ENCODE measurements at places on chromosomes 2 and 18.

DNA sequence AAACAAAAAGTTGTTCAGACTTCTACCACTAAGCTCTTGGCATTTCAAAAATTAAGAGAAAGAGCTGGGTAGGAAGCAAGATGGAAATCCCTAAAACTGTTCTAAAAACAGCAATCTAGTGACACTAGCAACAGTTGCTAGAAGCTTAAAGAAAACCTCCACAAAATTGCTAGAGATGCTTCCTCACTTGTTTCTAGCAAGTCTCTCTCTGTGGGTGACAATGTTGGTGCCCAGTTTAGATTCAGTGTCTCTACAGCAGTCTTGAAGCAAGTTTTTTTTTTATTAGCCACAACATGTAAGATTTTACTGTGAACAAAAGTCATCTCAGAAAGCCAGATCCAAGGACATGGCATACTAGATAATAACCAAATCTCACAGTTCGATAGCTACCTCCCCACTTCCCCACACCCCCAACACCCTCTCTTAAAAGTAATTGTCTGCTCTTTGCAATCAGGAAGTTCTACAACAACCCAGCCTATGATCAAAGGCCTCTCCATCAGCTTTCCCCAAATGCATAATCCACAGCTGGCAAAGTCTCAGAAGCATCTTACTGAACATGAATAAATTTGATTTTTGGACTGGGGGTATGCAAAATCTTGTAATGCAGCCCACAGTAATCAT lies 70.0 kb downstream of the ANKRD44 start:
- no peak for DNase-seq

- no peak for DNase-seq
Measured at GRCh38 chr18:811182-811891, 705 bp downstream of the YES1 start.

GRCh38 chr2:53670331-53670730 lies 97.3 kb upstream of the CHAC2 start:
- DNase-seq = no peak

DNA sequence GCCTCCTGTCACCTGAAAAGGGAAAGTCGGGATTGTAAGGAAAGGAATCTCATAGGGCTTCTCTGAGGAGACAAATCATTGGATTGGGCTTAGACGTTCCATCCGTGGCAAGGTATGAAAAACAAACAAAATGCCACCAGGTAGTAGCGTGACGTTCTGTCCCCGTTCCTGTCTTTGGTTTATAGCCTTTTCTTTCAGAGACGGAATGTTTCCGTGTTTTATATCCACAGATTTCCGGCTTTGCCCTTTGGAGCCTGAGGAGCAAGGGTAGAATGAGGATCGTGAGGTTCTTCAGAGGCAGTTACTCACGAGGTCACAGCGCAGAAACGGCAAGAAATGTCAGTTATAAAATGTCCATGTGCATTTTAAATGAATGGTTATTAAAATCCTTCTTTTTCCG lies 118.3 kb downstream of the TMEM18 start:
- no peak for DNase-seq

GRCh38 chr2:169704160-169704708 lies 10.0 kb downstream of the PHOSPHO2 start:
- no peak for DNase-seq

DNA sequence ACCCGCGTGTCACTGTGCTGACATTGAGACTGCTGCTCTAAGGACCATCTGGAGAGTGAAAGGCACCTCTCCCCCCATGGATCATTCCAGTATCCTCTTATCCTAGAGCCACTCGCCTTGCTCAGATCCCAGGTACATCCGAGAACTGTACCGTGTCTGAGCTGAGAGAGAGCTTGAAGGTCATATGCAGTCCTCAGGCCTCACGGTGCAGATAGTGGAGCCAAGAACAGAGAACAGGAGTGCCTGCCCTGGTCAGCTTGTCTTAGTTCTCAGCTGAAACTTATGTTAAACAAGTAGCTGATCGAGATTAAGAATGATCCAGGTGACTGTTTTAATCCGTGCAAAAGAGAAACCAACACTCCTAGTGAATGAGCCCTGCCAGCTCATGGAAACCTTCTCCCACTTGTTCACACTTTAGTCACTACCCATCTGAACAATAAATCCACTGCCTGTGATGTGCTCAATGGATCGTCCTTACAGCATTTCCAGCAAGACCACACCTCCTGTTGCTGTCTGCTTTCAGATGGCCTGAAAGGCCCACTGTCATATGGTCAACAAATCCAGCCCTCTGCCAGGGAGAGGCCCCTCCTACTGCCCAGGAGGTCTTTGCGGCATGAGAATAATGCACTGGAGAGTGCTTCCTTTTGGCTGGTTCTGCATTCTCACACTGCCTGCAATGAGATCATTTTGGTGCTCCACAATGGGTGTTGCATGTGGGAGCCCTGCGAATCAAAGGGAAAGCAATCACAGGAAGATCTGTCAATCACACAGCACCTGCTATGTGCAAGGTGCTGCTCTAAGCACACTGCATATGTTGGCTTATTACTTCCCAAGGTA lies 43.7 kb upstream of the APCDD1 start:
- DNase-seq = no peak

DNA sequence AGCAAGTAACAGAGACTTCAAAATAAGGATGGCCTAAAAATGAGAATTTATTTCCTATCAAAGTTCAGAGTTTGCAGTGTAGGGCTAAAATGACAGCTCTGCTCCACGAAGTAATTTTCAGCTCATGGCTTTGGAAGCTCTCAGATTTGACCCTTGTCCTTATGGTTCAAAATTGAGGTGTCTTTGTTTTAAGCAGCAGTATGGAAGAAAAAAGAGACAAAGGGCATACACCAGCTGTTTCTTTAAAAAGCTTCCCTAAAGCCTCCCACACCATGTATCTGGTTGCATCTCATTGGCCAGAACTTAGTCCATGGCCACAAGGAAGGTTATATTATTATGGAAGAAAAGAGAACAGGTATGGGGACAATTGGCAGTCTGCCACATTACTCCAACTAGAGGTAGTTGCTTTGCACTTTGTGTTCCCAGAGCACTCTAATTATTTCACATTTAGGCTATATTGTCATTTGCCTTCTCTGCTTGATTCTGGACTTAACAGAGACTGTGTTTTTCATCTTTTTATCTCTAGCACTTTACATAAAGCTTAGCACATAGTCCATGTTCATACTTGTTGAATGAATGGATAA lies 180.4 kb downstream of the MCFD2 start:
- no peak for DNase-seq
